H1 (cell line): ENCODE measurements at places on chromosomes 12 and 14.

GRCh38 chr14:102917469-102918211 lies 4.8 kb upstream of the AMN start:
- DNase-seq, result peak; percentile 38

DNA sequence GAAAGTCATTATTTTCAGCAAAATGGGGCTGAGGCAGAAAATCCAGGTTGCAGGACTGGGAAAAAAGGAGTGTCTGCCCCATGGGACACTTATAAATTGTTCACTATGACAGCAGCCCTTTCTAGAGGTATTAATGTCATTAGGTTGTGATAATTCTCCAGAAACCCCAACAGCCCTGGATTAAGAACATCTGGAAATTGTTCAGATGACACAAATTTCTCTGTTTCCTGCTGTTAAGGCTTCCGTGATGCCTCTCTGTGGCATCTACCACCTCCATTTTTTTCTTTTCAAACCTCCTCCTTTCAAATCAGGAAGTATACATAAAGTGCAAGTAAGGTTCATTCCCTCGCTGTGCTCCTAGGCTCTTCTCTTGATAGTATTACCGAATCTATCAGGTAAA lies 25.6 kb downstream of the EGLN3 start:
- no peak for DNase-seq

GRCh38 chr12:12839873-12840579 lies 26.9 kb downstream of the DDX47 start:
- DNase-seq, result no peak

- no peak for DNase-seq
Measured at GRCh38 chr12:76506149-76506548, 53.4 kb downstream of the OSBPL8 start.

DNA sequence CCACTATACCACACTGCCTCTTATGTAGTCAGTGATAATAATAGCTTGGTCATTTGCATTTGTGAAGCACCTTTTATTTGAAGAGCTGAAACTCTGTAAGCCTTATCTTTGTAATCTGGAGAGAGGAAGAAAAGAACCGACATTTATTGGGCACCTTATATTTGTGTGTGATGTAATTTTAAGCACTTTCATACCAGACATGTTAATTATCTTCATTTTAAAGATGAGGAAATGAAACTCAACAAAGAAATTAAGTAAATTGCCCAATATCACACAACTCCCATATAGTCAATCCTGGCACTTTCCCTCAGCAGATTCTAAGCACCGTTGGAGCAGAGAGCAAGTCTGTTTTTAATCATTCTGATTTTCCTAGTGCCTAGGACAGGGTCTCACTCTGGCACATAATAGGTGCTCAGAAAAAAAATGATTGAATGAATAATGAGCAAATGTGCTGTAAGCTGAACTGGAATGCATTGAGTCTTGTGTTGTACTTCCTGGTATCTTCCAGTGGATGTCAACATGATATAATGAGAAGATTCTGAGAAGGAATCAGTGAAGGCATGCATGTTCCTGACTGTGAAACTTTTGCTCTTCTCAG lies 418.9 kb downstream of the ZFP36L1 start:
- DNase-seq, result no peak

- no peak for DNase-seq
Measured at GRCh38 chr12:27814411-27814810, 34.4 kb upstream of the MANSC4 start.

- no peak for DNase-seq
Measured at GRCh38 chr14:24463017-24463883, 20.7 kb upstream of the SDR39U1 start.
